A549 (cell line): ENCODE measurements at places on chromosomes 6 and 20. TPM values are rescaled to one million over a fixed set of nuclear protein-coding genes. Genes with fewer than 3 reads are reported as not detected.
A peak's percentile ranks its signal among the peaks of the same experiment; 100 is the strongest.

DNA sequence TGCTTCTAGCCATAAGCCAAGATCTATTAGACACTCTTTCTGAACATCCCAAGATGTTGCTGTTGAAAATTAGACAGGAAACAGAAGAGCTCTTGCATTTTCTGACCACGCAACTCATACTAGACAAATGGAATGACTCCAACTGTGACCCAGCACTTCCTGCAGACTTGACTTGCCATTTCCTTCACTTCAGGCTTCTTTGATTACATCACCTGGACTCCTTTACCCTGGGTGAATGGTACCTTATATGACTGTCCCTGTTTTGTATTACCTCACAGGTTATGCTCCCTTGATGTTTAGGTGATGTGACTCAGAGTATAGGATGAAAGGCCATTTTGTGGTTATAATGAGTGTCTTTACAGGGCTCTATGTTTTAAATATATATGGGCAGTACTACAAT, 236.1 kb downstream of the BMP2 start:
- no peak for DNase-seq

DNA sequence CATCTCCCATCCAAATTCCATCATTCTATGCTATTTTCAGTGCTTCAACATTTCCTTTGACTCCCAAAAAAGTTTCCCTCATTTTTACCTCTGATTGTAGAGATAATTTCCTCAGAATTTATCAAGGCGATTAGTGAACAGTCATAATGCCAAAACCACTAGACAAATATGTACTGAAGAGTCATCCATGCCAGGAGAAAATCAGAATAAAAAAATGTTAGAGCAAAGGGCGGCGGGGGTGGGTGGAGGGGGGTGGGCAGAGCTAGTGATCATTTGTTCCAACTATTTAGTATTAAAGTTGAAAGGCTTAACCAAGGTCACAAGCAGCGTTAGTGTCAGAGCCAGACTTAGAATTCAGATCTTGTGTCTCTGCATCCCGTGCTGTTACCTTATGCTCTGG, 5.3 kb upstream of the ADGRF5 start:
- DNase-seq, result peak; percentile 0

DNA sequence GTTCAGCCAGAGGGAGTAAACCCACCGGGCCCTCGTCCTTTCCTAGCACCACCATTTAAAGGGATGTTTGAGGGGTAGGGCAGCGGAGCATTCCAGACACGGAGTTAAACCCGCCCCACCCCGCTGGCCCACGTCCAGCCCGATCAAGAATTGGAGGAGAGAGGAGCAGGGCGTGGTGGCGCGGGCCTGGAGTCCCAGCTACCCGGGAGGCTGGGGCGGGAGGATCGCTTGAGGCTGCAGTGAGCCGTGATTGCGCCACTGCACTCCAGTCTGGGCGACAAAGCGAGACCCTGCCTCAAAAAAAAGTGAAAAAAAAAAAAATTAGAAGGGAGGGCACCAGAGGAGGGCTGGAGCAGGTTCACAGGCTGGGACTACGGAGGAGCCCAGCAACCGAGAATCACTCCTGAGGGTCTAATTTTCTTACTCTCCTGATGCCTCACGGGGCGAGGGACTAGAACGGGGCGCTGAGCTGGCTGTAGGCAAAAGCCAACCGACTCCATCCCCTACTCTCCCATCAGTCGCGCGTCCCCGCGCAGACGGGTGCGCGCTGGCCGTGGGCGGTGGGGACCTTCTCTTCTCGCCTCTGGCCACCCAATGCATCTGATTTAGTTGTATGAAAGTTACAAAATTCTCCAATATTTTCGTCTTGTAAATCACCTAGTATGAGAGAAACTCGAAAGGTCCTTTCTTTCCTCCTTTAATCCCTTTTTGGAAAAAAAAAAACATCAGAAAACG, 6.1 kb upstream of the HSPA1B start:
- DNase-seq, result peak; percentile 30

DNA sequence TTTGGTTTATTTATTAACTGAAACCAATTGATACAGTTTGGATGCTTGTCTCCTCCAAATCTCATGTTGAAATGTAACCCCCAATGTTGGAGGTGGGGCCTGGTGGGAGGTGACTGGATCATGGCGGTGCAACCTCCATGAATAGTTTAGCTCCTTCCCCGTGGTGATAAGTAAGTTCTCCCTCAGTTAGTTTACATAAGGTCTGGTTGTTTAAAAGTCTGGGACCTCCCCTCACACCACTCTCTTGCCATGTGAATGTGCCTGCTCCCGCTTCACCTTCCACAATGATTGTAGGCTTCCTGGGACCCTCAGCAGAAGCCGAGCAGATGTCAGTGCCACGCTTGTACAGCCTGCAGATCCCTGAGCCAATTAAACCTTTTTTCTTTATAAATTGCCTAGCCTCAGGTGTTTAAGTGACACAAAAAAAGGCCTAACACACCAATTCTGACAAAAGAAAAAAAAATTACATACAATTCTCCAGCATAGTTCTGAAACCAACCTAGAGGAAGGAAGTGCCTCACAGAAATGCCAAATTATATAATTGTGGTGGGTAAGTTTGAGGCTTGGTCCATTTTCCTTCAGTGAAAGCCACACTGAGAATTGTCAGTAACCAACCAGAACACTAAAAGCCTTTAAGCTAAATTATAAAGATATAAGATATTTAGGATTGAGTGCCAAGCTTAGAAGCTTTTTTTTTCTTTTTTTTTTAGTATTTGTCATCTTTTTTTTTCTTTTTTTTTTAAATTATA, 15.0 kb downstream of the MAP7 start:
- no peak for DNase-seq

Gene TM9SF4
- polyA plus RNA-seq, result 40.3 to 52.3 TPM (median 51.4 TPM) in 3 replicates

Gene ITPA
- polyA plus RNA-seq, result 102 to 106 TPM (median 103 TPM) in 3 replicates

Gene TRIM15
- 0.04 to 0.09 TPM (median 0.08 TPM) in 3 replicates for polyA plus RNA-seq

GRCh38 chr20:24632581-24632980, 163.2 kb downstream of the SYNDIG1 start:
- no peak for DNase-seq

DNA sequence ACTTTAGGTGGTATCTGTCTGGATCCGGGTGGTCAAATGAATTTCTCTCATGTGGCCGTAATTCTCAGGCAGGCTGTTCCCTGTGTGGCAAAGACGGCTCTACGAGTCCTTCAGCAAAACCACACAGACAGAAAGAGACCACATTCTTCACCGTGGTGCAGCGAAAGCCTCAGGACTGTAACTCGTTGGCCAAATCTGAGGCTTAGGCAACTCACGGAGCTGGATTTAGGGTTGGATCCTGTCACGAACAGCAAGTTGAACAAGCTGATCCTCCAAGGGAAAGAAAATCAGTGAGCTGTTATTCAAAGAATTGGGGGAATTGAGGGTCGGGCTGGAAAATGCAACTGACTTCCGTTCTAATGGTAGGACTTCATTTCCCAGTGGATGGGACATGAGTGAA, 167.4 kb downstream of the ZMYND8 start:
- no peak for DNase-seq

DNA sequence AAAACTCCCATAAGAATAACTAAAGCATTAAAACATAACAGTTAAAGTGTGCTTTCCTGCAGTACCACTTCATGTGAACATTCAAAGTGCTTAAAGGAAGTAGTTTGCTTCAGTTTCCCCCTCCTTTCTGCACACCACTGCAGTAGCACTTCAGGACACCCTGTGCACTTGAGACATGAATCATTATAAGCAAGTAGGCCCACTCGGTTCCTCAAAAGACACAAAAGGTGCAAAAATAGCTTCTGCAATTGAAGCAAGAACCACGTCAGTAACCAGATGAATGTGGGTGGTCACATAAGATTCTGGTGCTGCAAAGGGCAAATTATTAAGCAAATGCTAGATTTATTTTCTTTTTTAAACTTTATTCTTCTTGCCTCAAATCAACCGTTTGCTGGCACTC, 160.6 kb downstream of the HIVEP2 start:
- no peak for DNase-seq

DNA sequence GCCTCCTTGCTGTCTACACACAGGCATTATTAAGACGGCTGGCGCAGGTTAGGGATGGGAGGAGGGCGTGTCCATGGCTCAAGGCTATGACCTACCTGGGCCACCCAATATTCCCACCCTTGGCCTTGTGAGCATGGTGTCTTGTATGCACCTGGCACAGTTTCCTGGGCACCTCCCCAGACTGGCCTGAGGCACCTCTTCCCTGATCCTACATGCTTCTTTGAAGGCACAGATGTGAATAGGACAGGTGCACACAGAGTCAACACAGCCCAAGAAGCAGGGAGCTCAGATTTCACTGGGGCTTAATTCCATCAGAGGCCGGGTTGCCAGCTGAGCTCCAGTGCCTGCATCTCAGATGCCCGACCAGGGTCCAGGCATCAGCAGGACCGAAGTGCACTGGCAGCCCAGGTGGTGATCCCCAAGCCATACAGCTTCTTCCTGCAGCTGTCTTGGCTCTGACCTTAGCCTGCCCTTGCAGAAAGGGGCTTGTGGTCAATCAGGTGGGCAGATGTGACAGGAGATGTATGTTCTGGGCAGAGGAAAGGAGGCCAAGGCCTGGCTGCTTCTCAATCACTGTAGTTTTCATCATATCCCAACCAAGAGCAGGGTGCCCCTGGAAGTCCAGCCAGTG, 287.7 kb downstream of the CLIC5 start:
- DNase-seq, result no peak

DNA sequence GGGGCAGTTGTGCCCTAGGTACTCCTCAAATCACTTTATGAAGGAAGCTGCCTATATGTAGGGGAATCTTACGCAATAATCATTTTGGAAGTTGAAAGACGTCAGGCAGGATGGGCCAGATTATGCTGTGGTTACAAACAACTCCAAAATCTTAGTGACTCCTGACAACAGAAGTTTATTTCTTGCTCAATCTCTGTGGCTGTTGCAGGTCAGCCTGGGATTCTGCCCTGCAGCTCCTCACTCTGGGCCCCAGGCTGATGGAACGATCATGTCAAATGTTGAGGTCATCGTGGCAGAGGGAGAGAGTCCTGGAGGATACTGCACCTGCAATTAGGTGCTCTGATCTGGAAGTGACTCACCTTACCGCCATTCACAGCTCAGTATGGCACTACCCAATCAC, 88.4 kb downstream of the ZDHHC14 start:
- no peak for DNase-seq

GRCh38 chr6:4909063-4909706, 94.7 kb downstream of the RPP40 start:
- DNase-seq, result no peak
